ENCODE measurements at places on chromosomes 5 and 9.

DNA sequence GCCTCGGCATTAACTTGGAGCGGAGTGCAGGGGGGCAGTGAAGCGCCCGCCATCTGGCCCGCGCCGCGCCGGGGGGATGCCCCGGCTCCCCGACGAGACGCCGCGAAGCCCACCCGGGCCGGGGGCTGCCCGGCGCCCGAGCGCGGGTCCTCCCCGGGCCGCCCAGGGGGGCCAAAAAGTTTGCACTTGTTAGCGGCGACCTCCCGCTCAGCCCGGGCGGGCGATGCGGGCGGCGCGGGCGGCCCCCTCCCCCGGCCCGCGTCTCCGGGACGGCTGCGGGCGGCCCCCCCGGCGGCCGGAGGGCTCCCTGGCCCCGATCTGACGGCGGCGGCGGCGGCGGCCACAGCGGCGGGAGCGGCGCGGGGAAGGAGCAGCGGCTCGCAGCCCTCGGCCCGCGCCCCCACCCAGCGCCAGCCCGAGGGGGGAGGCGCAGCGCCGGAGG lies at the start of gene NTNG2:
TSS of gene NTNG2 (plus strand) at position 316 of the 442 bp plus-strand sequence. CDS start 4,774 bp downstream, outside the sequence.
- no peak for DNase-seq

DNA sequence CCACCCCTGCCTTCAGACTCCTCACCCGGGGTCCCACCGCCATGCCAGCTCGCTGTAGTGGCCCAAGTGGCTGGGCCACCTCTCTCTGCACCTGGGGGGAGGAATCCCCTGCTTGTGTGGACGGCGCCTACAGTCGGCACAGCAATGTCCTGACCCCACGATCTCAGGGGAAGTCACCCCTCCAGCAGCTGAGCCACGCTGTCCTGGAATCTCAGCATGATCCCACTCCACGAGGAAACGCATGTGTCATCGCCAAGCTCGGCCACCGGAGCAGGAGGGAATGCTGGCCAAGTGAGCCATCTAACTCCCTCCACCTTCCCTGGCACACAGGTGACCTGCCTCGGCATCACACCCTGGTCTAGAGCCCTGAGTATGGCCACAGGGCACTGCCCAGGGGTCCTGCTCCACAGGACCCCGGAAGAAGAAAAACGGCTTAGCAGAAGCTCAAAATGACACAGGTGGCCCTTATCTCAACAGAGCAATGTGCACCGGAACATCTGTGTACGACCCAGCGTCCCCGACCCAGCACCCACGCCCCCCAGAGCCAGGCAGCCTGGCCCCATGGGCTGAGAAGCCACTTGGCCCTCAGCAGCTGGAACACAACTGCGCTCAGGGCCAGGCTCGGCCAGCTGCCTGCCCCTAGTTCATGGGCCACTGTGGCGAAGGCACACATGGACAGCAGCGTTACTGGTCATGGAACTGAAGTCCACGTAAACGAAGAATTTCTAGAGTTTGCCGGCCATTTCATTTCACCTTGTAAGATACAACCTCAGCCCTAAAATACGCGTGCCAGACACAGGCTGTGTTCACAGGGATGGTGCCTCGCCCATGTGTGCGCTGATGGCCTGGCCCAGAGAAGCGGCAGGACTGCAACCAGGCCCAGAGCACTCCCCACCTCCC lies 23.4 kb upstream of the CAMSAP1 start:
- no peak for DNase-seq

- DNase-seq: no peak
Observed at GRCh38 chr5:74372502-74373064, 267.9 kb downstream of the ENC1 start.

DNA sequence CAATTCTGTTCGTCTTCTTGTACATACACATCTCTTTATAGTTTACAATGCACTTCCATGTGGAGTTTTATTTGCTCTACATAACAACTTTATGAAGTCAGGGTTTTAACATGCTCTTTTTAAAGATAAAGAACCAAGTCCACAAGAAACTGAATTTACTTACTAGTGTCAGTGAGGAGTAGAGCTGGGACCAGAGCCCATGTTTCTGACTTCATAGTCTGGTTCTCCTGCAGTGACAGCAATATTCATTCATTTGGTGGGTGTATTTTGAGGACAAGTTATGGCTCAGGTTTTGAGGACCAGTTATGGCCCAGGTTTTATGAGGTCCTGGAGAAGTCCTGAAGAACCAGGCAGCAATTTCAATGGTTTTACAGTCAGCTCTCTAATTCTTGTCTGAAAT lies 481.9 kb upstream of the TNC start:
- no peak for DNase-seq

DNA sequence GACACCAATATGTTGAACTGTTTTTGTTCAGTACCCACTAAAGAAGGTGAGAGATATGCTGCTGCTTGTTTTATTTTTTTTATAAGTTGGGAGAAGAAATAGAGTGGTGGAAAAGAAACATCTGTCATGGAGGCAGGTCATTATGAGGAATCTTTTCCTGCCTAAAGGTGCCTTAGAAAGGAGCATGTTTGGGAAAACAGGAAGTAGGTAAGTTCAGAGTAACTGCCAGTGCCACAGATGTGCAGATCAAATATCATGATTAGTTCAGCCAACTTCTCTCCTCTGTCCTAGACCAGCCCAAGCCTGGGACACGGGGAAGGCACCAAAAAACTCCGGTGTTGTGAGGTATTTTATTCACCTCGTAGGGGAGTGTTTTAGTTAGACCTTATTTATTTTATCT lies 144.2 kb downstream of the MAN2A1 start:
- no peak for DNase-seq

- no peak for DNase-seq
Observed at GRCh38 chr9:91659529-91660495, 236.2 kb upstream of the NFIL3 start.

GRCh38 chr5:11854936-11855335 lies 49.3 kb downstream of the CTNND2 start:
- no peak for DNase-seq

Data from NCI-H1417 (cell line).